ENCODE measurements at places on chromosomes 11 and 22.

GRCh38 chr11:103609117-103610066 lies 427.0 kb upstream of the DDI1 start:
- DNase-seq, result no peak

DNA sequence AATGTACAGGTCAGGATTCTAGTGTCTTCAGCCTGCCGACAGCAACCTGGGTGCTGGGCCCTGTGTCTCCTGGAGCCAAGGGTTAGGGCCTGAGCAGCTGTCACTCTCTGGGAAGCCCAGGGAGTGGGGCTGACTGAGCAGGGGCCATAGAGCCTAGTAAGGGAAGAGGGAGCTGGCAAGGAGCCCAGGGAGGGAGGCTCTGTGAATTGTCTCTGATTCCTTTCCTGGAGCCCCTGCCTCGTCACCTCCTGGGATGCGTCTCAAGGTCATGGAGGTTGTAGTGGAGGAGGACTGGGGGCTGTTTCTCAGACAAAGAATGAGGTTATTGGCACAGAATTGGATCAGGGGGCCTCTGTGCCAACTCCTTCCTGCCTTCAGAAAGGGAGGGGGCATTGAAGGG lies 11.8 kb downstream of the SOX10 start:
- DNase-seq, result no peak

- no peak for DNase-seq
Observed at GRCh38 chr22:43978558-43978957, 23.3 kb downstream of the SAMM50 start.

GRCh38 chr11:95924414-95924760 lies 480 bp upstream of the MTMR2 start:
- no peak for DNase-seq

DNA sequence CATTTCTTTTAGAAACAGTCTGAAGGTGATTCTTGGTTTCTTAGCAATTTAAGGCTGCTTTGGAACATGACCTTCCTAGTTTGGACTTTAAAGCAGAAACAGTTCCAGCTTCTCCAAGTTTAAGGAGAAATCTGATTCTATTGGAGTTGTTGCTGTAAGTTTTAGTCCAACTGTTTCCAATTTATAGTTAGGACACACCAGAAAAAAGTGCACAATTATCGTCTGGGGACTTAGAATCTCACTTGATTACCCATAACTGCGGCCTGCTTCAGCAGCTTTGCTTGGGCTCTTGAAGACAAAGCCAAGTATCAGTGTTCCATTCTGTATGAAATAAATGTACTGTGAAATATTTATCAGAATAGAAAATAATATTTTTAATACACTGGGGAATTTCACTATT lies 246.6 kb downstream of the TMEM135 start:
- no peak for DNase-seq

- no peak for DNase-seq
Observed at GRCh38 chr11:118012083-118012669, 26.0 kb downstream of the IL10RA start.

DNA sequence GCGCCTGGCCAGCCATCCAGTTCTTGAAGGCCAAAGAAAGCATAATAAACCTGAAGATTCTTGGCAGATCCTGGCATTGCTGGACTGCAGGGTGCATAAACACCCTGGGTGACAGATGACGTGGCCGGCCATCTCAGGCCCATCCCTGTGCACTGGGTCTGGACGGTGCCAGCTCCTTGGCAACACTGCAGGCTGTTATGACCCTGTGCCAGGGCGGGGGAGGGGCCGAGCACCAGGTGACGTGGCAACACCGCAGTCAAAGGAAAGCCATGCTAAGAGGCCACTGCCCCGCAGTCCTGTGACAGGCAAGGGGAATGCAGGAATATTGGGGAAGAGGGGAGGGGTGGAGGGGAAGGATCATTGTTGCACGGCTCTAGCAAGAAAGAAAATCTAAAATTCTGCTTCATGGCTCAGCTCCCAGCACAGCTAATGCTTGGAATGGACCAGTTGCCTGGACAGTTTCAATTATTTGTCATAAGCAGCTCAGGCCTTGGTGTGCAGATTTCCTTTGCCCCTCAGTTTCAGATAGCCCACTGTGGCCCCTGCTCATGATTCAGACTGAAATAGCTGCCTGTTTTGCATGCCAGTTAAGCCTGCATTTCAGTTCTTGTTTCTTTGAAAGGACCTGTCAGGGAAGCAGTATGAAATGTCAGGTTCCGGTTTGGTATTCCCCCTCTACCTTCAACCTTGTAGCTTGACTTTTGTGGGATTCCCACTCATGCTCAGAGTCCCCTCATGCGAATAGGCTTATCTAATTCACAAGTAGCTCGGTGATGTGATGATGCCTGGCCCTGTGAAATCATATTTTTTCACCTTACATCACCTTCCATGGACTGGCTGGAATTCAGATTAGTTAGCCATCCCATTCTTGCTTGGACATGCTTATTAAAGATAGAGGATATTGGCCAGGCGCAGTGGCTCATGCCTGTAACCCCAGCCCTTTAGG lies 29.7 kb upstream of the DDX6 start:
- no peak for DNase-seq

GRCh38 chr11:126146454-126147192 lies 64.8 kb downstream of the RPUSD4 start:
- no peak for DNase-seq

DNA sequence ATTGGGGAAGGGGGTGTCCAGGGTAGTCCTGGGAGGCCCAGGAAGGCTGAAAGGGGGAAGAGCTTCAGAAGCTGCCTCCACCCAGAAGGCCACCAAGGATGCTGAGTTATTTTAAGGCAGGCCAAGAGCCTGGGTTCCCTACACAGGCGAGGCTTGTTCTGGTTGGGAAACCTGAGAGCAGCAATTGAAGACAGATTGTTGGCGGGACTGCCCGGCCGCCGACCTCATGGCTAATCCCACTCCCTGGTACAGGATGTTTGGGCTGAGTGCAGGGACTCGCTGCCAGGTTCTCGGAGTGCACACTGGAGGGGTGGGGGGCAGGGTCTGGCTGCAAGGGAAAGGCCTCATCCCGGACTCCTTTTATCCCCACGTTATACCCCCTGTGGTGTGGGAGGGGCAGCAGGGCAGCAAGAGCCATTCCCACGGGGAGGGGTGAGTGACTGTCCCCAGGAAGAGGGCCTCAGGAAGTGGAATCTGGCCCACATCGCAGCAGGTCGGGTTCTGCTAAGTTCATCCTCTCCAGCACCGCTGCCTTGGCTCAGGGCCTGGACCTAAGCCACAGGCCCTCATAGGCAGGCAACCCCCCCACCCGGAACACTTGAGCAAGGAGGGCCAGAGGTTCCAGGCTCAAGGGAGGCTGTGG lies 43.6 kb upstream of the PRR5 start:
- no peak for DNase-seq

DNA sequence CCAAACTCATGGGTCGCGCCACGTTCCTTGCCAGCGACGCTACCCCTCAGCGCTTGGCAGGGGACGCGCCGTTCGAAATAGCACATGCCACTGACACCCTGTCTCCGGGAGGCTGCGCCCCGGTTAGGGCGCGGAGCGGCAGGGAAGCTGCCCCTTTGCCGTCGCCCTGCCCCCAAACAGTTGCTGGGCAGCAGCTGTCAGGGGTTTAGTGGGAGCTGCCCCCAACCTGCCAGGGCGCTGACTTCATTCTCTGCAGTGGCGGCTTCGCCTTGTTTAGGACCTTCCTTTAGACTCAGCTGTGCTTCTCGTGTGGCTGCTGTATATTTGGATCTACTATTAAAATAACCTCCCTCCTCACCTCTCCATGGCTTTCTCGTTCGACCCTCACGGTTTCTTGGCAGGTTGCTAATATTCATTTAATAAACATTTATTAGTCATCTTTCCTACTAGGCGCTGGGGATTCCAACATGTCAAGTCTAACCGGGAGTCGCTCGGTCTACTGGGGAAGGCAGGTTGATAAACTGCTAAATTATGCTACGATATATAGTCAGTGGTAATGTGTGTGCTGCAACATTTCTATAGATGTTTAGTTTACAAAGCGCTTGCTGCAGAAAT lies 782 bp downstream of the TMEM109 start:
- no peak for DNase-seq

- no peak for DNase-seq
Observed at GRCh38 chr22:45987136-45987861, 10.3 kb upstream of the WNT7B start.

DNA sequence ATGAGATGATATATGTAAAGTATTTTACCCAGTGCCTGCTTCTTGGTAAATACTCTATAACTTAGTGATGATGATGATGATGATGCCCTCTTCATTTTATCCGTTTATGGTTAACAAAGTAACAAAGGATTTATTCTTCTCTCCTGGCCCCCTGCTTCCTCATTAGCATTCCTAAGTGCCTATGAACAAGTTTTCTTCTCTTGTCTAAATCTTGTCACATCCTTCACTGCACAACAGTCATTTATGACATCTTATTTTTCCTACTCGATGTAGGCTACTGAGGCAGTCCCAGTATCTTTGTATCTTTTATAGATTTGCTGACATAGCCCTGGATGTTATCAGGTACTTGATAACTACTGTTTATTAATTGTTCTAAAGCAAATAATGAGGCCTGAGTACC lies 754.4 kb upstream of the ARHGAP42 start:
- DNase-seq, result no peak

DNA sequence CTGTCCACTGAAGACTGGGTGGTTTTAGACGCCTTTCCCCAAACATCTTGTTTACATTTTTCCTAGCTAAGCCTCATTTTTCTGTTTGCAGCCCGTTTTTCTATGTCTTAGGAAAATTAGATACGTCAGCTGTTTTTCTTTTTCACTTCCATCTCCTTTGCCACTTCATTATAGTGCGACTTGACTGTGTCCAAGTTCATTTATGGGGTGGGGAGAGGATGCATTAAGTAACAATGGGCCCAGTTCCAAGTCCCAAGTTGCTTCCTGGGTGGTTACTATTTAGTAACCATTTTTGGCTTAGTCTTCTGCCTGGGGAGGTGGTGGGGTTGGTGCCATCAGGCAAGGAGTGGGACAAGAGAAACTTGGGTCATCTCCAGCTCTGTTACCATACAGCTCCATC lies 83.0 kb downstream of the TRAF6 start:
- no peak for DNase-seq

GRCh38 chr22:19693981-19694670 lies 20.2 kb upstream of the SEPTIN5 start:
- no peak for DNase-seq

GRCh38 chr22:47225080-47225930 lies 462.9 kb downstream of the TBC1D22A start:
- no peak for DNase-seq

- DNase-seq, result no peak
Observed at GRCh38 chr11:104078245-104078644, 41.8 kb downstream of the DDI1 start.

GRCh38 chr11:44377914-44378321 lies 68.0 kb upstream of the ALX4 start:
- DNase-seq, result no peak

- DNase-seq, result peak; percentile 44
Observed at GRCh38 chr11:65180877-65181568, 705 bp upstream of the CAPN1 start.

DNA sequence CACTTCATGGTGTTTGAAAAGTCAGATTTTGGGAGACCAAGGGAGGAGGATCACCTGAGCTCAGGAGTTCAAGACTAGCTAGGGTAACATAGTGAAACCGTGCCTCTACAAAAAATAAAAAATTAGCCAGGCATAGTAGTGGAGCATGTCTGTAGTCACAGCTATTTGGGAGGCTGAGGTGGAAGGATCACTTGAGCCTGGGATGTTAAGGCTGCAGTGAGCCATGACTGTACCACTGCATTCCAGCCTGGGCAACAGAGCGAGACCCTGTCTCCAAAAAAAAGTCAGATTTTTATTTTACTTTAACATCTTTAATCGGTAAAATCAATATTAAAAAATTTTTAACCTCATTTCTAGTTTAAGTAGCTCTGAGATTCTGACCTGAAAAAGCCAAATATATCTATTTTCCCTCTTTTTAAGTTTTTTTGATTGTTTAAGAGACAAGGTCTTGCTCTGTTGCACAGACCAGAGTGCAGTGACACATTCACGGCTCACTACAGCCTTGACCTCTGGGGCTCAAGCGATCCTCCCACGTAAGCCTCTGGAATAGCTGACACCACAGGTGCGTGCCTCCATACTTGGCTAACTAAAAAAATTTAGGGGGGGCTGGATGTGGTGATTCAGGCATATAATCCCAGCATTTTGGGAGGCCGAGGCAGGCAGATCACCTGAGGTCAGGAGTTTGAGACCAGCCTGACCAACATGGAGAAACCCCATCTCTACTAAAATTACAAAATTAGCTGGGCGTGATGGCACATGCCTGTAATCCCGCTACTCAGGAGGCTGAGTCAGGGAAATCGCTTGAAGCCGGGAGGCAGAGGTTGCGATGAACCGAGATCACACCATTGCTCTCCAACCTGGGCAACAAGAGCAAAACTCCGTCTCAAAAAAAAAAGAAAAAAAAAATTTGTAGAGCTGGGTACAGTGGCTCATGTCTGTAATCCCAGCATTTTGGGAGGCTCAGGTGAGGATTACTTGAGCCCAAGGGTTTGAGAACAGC lies 48.4 kb downstream of the SFI1 start:
- DNase-seq, result no peak

- no peak for DNase-seq
Observed at GRCh38 chr11:48210052-48210451, 6.6 kb upstream of the OR4B1 start.

DNA sequence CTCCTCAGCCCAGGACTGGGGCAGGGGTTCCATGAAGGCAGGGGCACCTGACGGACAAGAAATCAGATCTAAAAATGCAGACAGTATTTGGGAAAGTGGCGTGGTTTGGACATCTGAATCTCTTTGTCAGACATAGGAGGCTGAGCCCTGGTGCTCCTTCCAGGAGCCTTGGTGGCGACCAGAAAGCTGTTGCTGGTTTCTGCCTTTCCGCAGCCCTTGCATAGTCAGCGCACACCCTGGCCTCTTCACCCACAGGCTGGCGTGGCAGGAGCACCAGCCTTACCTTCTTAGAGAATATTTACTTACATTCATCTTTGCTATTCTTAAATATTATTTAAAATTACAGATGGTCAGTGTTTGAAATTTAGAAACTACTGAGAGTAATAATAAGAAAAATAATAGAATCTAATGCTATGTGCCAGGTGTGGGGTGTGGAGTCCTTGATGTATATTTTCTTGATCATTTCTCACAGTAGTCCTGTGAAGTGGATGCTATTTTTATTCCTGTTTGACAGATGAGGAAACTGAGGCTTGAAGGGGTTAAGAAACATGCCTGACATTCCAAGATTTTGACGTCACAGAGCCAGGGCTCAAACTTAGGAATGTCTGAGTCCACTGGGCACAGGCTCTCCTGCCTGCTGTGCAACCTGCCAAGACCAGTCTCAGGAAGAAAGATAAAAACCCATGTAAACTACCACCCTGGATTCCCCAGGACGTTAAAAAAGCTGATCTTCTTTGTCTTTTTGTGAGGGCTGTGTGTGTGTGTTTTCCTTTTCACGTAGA lies 51.6 kb downstream of the TBC1D22A start:
- no peak for DNase-seq

Data from activated T-helper 9 cell treated with anti-CD3 and anti-CD28 coated beads, Interleukin-2, amount 50 U/mL, for 16 hours (primary cell).